ENCODE measurements at places on chromosomes 3 and 15.
A peak's percentile ranks its signal among the peaks of the same experiment; 100 is the strongest.

GRCh38 chr3:144332868-144333267 lies 361.2 kb downstream of the DIPK2A start:
- DNase-seq = no peak

DNA sequence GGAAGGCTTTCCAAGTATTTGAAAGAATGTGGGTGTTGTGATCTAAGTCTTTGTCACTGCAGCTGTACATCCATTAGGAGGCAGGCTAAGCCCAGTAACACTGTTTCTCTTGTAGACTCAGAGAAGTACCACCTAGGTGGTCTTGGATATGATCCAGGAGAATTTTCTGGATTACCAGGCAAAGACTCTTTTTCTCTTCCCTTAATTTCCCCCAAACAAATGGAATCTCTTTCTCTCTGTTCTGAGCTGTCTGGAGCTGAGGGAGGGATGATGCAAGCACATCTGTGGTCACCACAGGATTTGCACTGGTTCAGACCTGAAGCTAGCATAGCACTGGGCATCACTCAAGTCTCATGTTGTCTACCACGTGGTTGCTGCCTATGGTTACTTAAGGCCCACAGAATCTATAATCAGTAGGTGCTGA lies 227.6 kb downstream of the NECTIN3 start:
- peak; percentile 30 for DNase-seq

GRCh38 chr3:4158329-4158728 lies 144.8 kb upstream of the SETMAR start:
- no peak for DNase-seq

- DNase-seq = no peak
These were observed 5.8 kb downstream of the HYAL2 start for GRCh38 chr3:50316657-50317242.

DNA sequence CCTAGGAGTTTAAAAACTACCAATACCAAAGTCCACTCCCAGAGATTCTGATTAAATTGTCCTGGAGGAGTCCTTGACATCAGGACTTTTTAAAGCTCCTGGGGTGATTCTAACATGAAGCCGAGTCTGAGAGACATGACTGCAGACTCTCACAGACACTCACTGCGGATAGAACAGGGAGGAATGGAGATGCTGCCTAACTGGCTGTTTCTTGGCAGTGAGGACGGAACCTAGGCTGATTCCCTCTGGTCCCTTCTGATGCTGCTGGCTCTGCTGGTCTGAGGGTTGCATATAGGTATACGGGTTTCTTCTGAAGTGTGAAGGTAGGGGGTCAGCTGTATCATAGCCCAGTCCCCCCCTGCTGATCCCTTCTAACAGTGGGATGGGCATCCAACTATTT lies 1.3 kb upstream of the HRG start:
- DNase-seq = no peak

- no peak for DNase-seq
These were observed 57.1 kb upstream of the POLG start for GRCh38 chr15:89391685-89392257.

DNA sequence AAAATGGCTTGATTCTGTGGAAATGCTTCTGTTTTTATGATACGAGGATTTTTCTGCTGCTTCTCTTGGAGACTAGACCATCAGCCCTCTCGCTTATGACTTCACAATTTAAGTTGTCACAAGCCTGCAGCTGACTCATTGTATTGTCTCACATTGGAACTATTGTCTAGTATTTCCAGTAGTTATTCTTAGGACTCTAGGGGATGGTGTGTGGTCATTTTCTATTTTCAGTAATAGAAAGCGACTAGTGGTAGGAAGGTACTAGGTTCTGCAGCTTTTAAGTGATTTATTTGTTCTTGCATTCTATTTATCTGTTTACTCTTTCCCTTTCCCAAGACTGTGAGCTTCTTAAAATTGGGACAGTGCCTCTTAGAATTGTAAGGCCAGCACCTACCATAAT lies 66.3 kb upstream of the CRTC3 start:
- DNase-seq = peak; percentile 45

GRCh38 chr15:46644501-46645481 lies 1010.0 kb downstream of the SQOR start:
- no peak for DNase-seq

DNA sequence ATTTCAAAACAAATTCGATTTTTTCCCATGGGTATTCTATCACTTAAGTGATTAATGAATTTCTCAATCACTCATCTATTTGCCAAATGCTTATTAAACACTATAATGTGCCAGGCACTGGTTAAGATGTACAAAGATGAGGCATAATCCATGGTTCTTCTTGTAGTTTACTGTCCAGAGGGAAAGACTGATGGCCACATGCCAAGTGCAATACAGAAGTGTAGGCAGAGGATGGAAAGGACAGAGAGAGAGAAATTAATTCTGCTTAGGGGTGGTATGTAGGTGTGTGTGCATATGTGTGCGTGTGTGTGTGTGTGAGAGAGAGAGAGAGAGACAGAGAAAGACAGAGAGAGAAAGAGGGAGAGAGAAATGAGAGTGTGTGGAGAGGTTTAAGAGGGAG lies 120.8 kb upstream of the CCNL1 start:
- no peak for DNase-seq

DNA sequence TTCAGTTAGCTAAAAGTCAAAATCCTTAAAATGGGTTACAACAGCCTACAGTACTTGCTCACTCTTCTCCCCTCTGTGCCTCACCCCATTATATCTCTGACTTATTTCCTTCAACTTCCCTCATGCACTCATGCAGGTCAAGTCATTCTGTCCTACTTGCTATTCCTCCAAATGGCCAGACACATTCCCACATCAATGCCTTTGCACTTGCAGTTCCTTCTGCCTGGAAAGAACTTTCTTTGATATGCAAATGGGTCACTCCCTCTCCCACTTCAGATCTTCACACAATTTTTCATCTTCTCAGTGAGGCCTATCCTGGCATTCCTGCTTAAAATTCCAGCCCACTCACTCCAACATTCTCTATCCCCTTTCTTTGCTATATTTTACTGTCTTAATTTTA lies 547.2 kb upstream of the TGFBR2 start:
- DNase-seq = no peak

DNA sequence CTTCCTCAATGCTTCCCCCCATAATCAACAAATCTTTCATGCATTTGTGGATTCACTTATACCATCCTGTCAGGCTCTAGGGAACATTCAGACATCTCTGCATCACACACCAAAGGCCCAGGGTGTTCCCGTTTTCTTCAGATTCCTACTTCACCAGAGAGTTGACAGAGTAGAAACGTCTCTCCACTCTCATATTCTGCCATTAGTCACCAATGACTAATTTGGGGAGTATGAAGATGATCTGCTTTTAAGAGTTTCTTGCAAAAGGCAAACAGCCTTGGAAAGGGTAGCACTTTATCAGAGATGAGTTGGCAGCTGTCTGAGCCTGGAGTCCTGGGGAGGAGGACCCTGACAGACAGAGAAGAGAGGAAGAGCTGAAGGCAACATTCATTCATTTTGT lies 55.8 kb upstream of the DGKG start:
- DNase-seq = peak; percentile 91

GRCh38 chr3:185639632-185640206 lies 53.6 kb downstream of the SENP2 start:
- no peak for DNase-seq

DNA sequence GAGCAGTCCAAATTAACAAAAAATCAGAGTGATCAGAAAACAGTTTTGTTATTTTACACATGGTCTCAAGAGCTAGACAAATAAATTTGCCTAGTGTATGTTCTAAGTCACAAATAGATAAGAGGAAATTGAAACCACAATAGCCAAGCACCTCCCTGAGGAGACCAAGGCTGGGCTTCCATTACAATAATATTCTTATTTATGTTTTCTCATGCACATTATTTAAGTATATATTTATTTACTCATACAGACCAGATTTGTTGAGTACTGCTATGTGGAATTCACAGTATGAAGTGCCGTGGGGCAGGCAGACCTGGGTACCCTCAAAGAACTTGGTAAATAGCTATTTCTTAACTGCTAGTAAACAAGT lies 242.3 kb upstream of the ICE2 start:
- no peak for DNase-seq

GRCh38 chr3:30518872-30519271 lies 87.5 kb upstream of the TGFBR2 start:
- no peak for DNase-seq

DNA sequence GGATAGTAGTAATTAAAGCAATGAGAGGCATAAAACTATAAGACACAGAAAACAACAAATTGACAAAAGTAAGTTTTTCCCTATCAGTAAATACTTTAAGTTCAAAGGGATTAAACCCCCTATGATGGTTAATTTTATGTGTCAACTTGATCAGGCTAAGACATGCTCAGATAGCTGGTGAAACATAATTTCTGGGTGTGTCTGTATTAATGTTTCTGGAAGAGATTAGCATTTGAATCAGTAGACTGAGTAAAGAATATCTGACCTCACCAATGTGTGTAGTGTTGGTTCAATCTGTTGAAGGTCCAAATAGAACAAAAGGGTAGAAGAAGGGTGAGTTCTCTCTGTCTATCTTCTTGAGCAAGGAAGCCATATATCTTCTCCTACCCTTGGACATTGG lies 283.3 kb upstream of the GRM7 start:
- DNase-seq = no peak

DNA sequence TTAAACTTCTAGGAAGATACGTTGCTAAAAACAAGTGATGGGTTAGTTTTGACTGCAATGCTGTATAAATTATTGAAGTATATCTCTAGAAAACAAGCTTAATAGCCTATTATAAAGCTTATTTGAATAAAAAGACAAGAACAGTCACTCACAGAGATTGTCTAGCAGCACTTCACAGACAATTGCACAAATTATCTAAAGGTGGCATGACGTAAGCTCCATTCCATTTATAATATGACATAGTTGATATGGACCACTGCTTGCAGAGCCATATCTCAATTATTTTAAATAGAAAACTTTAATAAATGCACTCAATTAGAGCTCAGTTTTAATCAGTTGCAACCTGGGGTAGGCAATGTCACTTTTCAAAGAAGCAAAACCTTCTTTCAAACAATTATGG lies 319.9 kb upstream of the GBE1 start:
- no peak for DNase-seq

DNA sequence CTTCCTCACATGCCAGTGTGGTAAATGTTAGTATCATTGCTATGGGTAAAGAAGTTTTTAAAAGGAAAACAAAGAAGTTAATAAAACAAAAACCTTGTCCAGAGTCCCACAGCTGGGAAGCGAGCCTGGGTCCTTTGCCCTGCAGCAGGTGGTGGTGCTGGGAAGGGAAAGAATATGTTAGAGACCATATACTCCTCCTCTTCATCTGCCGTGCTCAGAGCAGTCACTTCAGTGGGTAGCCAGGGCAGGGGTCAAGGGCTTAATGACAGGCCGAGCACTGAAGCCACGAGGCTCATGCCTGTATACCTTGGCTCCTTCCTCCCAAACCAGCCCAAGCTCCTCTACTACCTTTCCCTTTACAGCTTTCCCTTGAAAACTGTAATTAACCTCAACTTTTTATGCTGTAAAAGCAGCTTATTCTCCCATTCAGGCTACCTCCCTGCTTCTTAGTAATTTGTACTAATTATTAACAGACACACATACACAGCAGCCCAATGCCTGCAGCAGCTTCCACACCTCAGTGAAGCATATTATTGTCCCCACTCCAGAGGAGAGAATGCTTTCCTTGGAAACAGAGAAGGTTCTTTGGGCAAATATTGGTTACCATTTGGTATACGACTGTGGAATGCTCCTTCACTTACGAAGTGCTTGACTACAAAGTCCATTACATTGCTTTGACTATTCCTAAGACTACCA lies 362.1 kb downstream of the EPHB1 start:
- no peak for DNase-seq

DNA sequence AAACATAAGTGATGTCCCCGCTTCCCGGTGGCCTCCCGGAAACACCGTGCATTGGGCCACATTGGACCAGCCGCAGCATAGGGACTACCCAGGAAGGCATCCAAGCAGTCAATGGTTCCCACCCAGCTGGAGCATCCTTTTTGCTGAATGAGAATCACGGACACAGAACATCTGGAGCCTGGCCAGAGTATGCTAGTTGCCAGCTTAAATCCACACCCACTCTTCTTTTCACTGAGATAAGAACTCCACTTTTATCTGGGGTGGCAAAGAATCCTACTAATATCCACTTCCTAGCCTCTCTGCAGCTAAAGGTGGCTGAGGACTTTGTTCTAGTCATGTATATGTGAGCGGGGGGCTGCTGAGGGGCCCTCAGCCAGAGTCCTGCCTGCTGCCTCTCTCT lies 95.2 kb upstream of the PLXNA1 start:
- no peak for DNase-seq

- DNase-seq = no peak
These were observed 45.9 kb downstream of the NIPA2 start for GRCh38 chr15:22884344-22884743.

DNA sequence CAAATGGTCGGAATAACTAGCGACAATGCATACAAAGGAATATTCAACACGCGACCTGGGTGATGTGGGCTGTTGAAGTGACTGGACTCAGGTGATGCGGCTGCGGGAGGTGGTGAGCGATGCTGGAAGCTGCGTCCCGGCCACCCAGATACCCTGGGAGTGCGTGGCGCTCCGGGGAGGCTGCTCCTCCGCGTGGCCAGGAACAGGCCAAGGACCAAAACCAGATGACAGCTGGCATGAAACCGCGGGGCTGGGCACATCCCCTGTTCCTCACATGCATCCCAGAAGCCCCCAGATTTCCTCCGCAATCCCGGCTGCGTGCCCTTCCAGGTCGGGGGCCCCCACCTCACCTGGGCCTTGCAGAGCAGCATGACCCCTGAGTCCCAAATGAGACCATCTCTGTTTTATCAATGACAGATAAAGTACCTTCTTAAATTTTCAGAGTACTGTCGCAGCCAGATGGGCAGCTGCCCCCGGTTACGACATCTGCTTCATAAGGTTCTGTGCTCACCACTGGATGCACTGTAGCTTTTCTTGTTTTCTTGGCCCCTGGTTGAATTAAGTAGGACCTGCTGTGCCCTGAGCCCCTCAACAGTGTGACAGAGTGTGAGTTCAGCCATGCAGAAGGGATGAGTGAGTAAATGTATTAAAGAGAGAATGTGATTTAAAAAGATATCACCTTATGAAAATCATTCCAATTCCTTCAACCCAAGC lies 278.2 kb downstream of the GABRG3 start:
- no peak for DNase-seq

GRCh38 chr3:45205126-45205525 lies 21.0 kb downstream of the TMEM158 start:
- peak; percentile 24 for DNase-seq

- DNase-seq = no peak
These were observed 93.9 kb downstream of the ECT2 start for GRCh38 chr3:172844428-172844827.

DNA sequence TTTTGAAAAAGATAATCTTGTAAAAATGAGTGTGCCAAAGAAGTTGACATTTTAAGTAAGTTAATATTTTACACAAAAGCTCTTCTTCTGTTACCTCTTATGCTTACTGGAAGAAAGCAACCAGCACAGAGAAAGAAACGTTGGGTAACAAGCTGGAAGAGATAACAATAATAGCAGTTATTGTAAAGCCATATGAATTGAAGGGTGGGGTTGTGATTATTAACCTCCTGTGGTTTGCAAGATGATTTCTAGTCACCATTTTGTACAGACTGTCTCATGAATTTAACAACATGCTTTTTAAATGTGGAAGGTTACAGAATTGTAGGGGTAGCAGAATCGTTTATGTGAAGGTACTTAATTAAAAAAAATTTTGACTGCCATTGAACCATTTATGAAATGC lies 9.2 kb downstream of the RAP2B start:
- DNase-seq = no peak

GRCh38 chr15:99562238-99562637 lies 3.5 kb upstream of the MEF2A start:
- no peak for DNase-seq

GRCh38 chr15:61521953-61522352 lies 292.9 kb upstream of the RORA start:
- DNase-seq = no peak

GRCh38 chr3:114216186-114216970 lies 21.0 kb downstream of the ZNF80 start:
- peak; percentile 9 for DNase-seq
